Fibroblast of villous mesenchyme (primary cell): ENCODE measurements at places on chromosomes 1 and 21.
A peak's percentile ranks its signal among the peaks of the same experiment; 100 is the strongest.

GRCh38 chr1:200673952-200674823 lies 4.5 kb upstream of the DDX59 start:
- peak; percentile 56 for DNase-seq

GRCh38 chr1:21272540-21272939 lies 17.7 kb downstream of the ECE1 start:
- no peak for DNase-seq

DNA sequence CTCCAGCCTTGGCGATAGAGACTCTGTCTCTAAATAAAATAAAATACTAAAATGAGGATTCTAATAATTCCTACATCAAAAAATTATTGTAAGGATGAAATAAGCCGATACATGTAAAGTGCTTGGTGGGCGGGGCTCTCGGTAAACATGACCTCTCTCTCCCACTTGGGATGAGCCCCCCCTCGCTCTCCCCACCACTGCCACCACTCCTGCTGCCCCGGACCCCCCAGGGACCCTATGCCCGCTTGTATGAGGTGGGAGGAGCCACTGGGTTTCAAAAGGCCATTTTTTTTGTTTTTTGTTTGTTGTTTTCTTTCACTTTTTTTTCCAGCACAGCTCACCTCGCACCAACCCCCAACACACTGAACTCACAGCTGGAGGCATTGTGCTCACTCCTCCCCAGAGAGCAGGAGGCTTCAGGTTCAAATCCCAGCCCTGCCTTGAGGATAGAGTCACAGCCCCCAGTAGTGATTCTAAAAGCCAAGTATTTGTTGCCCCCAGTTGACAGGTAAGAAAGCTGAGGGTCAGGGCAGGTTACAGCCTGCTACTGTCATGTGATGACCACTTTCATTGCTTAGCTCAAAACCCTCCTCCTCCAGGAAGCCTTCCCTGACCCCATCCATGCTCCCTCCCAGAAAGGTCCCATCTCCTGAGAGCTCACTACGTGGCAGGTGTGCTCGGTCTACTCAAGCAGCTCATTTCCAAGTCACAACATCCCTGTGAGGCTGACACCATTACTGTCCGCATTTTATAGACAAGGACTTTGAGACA lies 4.2 kb downstream of the SDC3 start:
- no peak for DNase-seq

GRCh38 chr1:118210723-118211110 lies 25.7 kb upstream of the SPAG17 start:
- DNase-seq: no peak

DNA sequence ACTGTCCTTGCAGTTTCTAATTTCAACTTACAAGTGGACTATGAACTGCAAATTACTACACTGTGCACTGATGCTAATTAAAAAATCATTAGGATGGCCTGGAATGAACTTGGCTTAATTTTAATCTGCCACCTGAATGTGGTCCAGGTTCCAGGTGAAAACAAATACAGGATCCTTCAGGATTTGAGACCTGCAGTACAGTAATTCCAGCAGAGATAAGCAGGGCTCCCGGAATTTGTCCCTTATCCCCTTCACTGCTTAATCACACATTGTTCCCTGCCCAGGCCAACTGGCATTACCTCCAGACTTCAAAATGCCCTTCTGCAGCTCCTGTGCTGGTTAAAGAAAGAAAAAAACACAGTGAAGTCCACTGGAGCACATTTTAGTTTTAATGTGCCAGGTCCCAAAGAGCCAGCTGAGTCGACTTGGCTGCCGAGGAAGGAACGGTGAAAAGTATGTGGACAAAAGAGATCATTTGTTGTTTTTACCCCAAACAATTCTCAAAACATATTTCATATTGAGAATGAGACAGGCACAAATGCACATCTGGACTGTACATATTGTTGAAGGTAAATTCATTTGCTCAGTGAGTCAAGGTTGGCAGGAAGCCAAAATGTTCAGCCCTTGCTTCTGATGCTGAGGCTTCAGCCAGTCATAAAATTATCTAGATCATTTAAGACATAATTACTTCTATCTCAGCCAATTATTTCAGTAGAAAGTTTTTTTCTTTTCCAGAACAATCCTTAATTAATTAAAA lies 28.3 kb downstream of the DEGS1 start:
- peak; percentile 64 for DNase-seq

DNA sequence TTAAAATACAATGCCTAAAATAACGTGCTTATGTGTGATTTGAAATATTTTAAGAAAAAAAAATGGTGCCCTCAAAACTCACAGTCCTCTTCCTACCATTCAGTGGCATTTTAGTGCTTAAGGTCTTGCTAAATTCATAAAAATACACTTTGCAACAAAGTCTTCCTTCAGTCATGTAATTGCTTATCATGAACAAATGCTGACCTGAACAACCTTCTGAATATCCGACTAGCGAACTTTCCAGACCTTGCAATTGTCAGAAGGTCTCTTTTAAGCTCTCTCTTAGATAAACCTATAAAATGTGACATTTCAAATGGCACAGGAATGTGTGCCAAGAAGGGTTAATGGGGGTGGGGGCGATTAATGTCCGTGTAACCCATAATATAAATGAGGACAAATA lies 858 bp downstream of the BRINP3 start:
- no peak for DNase-seq

- no peak for DNase-seq
These were observed 43.5 kb downstream of the STYXL2 start for GRCh38 chr1:167137332-167137781.
